Femur (tissue), 1 donor: ENCODE measurements at places on chromosomes 7 and 10.

DNA sequence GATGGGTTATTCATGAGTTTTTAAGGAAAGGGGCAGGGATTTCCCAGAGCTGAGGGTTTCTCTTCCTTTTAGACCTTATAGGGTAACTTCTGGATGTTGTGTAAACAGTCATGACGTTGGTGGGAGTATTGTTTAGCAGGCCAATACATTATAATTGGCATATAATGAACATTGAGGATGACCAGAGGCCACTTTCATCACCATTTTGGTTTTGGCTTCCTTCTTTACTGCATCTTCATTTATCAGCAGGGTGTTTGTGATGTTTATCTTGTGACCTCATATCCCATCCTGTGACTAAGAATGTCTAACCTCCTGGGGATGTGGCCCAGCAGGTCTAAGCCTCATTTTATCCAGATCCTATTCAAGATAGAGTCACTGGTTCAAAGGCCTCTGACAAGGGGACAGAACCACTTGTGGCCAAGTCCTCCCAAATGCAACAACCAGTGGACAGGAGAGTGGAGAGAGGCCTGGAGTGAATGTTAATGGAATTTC, 77.3 kb upstream of the RPA3 start:
- no peak for DNase-seq

DNA sequence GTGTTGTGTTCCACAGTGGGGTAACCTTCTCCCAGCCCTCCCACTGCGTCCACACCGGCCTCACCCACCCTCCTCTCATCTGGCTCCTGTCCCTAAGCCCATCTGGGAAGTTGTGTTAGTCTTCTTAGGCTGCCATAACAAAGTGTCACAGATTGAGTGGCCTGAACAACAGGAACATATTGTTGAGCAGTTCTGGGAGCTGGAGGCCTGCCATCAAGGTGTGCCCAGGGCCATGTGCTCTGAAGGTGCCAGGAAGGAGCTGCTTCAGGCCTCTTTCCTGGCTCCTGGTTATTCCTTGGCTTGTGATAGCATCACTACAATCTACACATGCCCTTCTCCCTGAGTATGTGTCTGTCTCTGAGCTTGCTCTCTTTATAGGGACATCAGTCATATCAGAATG, 327.6 kb upstream of the COBL start:
- no peak for DNase-seq

GRCh38 chr10:30059209-30060107, at the start of gene JCAD:
Gene JCAD, minus strand, starts transcription at chr10:30059586. Its CDS starts 11,774 bp downstream, at chr10:30047812.
- DNase-seq = peak; percentile 87

- no peak for DNase-seq
Observed at GRCh38 chr7:72405418-72405817, 6.7 kb downstream of the CALN1 start.

DNA sequence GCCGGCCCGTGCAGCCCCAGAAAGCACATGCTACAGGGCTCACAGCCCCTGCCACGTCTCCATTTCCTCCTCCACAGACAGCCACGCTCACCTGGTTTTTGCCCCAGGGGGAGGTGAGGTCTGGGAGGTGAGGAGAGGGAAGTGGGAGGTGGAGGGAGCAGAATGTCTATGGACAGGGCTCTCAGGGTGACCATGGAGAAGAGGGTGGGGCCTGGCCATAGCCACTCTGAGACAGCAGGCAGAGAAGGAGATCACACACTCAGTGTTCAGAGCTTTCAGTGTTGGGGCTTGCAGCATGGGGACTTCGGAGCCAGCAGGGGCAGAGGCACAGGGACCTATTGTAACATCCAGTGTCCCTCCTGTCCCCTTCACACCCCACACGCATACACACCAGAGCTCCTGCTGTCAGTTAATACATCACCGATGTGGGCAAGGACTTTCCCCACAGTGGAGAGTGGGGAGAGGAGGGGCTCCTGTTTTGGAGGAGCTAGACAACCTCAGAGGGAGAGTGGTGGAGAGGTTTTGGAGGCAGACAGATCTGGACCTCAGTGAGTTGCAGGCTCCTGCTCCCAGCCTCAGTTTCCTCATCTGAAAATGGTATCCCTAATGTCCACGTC, 14.4 kb downstream of the WDFY4 start:
- DNase-seq = no peak
